ENCODE measurements at places on chromosomes 3 and 15.

- no peak for DNase-seq
Observed at GRCh38 chr3:17752436-17752835, 10.0 kb upstream of the TBC1D5 start.

DNA sequence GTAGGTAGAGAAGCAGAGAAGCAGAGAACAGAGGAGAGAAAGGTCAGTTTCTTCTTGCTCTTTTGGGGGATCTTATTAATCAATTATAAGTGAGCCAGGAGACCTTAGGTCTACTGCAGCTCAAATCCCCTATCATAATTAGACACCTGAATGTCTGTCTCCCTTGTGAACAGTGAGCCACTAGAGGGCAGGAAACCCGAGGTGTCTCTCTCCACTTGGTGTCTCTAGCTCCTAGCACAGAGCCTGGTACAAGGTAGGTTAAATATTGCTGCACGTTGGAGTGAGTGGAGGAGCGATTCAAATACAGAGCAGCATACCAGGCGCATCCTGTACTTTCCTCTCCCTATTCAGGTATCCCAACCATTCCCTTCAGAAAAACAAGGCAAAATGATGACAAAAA, 2.0 kb upstream of the ST8SIA2 start:
- peak; percentile 52 for DNase-seq

- no peak for DNase-seq
Observed at GRCh38 chr3:11120091-11120805, 34.0 kb upstream of the HRH1 start.

GRCh38 chr3:5232570-5232969, 45.1 kb downstream of the EDEM1 start:
- DNase-seq, result no peak

- no peak for DNase-seq
Observed at GRCh38 chr15:71891026-71891425, 80.7 kb downstream of the NR2E3 start.

DNA sequence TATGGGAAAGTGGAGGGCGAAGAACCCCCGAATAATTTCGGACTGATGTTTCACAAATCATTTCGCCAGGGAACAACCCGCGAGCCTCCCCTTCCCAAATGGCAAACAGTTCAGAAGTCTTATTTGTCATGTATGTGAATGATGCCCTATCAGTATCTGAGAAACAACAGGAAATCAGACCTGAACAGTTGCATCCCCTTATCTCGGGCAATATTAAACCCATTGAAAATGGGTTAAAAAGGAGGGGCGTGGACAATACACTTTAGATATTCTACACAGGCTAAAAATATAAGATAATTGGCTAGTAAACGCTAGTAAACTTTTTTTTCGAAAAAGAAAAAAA, 1003.3 kb upstream of the NR2F2 start:
- no peak for DNase-seq

DNA sequence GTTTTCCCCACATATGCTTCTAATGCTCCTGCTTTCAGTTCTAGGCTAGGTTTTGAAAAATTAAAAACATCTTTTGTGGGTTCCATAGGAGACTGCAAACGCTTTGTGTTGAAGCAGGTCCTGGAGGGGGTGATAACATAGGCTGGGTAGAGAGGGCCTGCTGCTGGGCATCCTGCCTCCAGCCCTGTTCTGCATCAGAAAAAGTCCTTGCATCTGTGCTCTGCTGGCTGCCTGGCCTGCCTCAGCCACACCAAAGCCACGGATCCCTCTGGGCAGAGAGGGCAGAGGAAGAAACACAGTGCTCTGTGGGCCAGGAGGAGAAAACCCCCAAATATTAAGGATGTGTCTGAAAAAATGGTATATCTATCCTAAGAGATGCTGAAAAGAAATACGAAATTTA, 3.9 kb upstream of the ARPP21 start:
- no peak for DNase-seq

DNA sequence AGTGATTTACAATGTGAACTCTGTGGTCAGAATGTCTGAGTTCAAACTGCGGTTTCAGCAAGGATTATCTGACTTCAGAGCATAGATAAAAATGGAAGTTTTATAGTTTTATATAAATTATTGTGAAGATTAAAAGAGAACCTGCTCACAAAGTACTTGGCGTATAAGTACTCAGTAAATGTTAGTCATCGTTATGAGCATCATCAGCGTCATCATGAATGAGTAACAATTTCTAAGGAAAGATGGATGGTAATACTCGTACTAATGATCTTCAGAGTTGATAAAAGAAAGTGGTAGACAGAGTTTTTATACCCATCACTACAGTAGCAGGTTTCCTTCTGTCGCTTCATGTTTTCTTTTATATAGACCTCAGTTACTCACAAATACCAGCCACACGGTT, 341.8 kb downstream of the RAP2B start:
- DNase-seq, result no peak

- no peak for DNase-seq
Observed at GRCh38 chr15:63187589-63188226, 1.7 kb upstream of the RAB8B start.

DNA sequence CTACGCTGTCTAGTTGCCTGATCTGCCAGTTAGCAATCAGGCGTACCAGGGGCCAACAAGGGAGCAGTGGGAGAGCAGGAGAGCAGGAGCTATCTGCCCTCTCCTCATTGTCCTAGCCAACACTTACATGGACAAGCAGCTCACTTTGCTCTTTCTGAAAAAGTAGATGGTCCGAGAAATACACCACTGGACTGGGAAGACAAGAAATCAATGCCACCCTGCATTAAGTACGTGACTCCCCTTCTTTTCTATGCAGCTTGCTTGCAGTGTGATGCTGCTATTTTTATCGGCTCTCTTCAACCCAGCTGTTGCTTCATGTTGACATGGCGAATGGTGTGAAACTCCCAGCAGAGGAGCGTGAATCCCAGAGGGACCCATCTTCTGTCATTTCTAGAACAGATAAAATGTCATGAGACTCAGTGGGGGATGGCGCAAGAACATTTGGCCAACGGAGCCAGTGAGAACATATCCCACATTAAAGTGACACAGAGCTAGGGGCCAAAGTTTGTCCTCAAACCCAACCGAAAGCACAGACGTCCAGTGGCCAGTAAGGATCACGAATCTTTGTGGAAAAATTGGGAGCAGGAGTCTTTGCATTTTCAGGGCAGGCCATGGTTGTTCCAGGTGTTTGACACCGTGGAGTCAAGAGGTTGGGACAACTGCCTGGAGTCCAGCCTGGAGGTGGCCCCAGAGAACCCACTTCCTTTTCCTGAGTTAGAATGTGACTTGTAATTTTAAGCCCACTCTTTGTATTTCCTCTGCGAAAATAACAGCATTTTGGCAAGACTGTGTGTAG, 53.7 kb upstream of the MEF2A start:
- DNase-seq, result no peak

GRCh38 chr3:179460260-179460659, 9.0 kb upstream of the GNB4 start:
- DNase-seq, result no peak

- no peak for DNase-seq
Observed at GRCh38 chr3:34140616-34141015, 342.2 kb downstream of the PDCD6IP start.

DNA sequence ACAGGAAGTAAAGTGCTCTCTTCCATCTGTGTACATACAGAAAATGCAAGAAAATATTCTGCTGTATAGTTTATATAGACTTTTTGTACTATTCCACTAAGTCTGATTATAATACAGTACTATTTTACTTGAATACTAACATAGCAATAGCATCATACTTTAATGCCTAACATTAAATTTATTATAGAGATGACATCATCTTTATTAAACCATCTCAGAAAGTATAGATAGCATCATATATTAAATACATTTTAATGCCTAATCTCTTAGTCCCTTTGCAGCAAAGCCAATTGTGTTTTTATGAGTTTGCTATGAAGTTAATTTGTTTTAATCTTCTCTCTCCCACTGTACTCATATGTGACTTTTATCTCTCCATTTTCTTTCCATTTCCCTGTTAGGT, 39.7 kb upstream of the ZDHHC23 start:
- DNase-seq, result no peak

GRCh38 chr15:58839485-58839884, 68.4 kb downstream of the MINDY2 start:
- DNase-seq, result peak; percentile 13

GRCh38 chr15:42349186-42349585, 10.1 kb upstream of the CAPN3 start:
- DNase-seq, result no peak

DNA sequence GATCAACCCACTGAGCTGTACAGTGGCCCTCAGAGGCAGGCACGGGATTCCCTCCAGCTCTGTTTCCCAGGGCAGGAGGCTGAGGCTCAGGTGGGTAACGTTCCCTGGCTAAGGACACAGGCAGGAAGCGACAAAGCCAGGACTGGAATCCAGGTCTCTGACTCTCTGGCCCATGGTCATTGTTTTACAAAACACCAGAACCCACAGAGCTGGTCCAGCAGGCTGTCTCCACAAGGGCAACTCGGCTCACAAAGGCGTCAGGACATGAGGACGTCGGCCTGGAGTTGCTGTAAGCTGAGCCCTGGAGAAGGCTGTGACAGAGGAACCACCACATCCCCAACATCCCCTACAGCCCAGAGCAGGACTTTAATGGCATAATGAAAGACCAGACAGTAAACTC, 30.7 kb downstream of the NUP210 start:
- no peak for DNase-seq

GRCh38 chr3:183244981-183245476, 8.0 kb upstream of the B3GNT5 start:
- no peak for DNase-seq

DNA sequence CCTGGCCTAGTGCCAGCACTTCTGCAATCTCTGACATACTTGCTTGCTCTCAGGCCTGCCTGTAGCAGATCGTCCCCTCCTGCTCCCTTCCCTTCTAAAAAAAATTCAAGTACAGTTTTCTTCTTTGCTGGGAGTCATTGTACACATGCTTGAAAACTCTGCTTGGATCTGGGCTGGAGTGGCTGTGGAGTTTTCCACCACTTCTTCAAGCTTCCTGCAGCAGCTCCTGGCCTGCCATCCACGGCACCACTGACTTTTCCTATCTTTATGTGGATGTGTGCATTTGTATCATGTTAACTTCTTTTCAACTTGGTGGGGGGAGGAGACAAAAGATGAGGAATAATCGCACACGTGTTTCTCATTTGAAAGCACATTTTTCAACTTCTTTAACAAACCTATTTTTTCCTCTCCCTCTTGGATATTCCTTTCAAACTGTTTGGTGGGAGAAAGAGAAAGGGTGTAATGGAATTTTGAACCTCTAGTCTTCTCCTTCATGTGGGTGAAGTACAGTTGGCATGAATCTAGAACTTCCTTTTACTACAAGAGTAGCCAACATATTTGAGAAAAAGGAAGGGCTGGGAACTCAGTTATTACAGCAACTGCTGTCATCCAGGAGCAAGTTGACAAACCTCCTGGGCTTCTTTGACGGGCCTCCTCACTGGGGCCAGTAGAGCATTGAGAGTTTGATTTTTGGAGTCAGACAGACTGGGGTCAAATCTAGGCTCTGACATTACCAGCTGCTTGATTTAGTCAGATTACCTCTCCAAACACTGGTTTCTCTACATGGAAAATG, 61.2 kb upstream of the LRTM1 start:
- peak; percentile 22 for DNase-seq

DNA sequence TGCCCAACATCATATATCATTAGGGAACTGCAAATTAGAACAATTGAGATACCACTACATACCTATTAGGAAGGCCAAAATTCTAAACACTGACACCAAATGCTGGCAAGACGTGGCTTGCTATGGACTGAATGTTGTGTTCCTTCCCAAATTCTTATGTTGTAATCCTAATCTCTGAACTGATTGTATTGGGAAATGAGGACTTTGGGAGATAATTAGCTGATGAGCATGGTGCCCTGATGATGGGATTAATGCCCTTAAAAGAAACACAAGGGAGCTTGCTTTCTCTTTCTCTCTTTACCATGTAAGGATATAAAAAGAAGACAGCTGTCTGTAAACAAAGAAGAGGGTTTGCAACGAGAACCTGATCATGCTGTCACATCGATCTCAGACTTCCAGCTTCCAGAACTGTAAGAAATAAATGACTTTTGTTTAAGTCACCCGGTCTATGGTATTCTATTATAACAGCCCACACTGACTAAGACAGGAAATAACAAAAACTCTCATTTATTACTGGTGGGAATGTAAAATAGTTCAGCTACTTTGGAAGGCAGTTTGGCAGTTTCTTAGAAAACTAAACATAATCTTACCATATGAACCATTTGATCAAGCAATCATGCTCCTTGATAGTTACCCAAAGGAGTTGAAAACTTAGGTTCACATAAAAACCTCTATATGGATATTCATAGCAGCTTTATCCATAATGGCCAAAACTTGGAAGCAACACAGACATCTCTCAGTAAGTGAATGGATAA, 458.3 kb upstream of the CBLB start:
- no peak for DNase-seq

DNA sequence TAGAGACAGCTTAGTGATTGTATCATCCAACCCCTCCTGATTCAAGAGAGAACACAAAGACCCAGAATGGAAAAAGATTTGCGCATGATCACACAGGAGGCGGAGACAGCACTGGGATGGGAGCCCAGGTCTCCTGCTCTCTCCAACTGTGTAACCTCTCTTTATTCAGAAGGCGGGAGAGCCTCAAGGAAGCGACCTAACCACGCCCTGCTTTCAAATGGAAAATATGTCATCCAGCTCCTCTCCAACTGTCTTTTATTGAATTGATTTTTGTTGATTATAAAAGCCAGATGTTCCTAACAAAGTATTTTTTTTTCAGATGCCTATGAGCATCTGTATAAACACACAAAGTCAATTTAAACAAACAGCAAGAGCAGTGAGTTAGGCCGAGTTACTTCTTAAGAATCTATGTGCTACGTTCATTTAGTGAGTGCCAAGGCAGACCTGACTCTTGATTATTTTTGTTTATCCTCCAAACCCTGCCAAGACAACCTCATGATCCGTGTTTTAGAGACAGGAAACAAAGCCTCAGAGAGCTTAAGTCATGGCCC, 74.5 kb downstream of the BFSP2 start:
- no peak for DNase-seq

- DNase-seq, result peak; percentile 87
Observed at GRCh38 chr3:123660900-123661299, 76.0 kb upstream of the HACD2 start.

GRCh38 chr15:63668601-63669000, 71.4 kb downstream of the FBXL22 start:
- no peak for DNase-seq

DNA sequence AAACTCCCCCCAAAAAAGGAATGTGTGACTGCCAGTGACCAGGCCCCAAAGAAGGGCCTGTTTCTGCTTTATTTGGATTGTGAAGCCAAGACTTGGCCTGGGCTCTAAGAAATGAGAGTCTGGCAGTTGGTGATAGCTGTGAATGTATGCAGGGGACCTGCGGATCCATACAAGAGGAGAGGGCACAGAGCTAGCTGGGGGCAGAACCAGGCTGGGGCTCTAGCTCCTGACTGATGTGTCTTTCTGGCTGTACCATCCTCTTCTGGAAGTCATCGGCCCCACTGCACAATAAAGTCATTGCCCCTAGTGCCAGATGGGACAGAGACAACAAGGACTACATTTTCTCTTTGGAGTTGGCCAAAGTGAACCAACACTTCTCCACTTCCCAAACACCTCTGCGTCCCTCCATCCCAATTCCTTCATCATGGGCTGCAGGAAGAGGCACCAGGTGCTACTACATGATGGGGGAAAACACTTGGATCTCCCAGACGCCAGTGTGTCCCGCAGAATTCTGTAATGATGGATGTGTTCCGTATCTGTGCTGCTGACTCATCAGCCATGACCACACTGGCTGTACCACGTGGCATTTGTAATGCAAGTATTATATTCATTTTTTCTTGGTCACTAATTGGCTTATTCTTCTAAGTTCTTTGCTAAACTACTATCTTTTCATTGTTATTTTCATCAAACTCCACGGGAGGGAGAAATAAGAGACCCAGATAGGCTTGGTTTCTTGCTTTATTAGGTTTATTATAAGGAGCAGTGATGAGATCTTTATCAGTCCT, 1.7 kb upstream of the PLA2G4F start:
- DNase-seq, result peak; percentile 71
